ELR (cell line): ENCODE measurements at places on chromosomes 12 and 14.
A peak's percentile ranks its signal among the peaks of the same experiment; 100 is the strongest.

DNA sequence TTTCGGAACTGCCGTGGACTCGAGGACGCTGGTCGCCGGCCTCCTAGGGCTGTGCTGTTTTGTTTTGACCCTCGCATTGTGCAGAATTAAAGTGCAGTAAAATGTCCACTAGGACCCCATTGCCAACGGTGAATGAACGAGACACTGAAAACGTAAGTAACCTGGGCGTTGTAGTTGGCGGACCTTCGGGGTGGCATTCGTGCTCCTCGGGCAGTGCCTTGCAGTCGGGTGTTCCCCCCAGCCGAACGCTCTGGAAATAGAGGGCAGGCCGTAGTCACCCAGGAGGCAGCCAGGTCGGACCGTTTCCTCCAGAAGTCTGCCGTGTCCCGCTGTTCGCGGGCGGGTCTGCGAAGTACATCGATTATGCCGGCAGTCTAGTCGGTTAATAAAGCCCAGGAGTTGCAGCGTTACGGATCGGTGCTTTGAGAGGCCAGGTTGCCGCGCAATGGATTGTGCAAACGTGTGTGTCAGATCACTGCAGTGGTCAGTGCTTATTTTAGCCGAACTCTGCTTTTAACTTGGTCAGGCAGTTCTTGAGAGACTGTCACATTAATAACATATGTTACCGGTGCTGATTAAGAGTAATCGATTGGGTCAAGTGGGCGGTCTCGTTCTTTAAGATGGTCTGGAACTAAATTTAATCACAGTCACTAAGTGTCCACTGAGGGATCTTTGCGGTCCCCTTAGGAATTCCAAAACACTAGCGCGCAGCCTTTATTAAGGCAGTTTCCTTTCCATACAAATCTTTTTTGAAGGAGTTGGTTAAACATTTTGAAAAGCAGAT lies 906 bp downstream of the MARK3 start:
- DNase-seq, result peak; percentile 45

DNA sequence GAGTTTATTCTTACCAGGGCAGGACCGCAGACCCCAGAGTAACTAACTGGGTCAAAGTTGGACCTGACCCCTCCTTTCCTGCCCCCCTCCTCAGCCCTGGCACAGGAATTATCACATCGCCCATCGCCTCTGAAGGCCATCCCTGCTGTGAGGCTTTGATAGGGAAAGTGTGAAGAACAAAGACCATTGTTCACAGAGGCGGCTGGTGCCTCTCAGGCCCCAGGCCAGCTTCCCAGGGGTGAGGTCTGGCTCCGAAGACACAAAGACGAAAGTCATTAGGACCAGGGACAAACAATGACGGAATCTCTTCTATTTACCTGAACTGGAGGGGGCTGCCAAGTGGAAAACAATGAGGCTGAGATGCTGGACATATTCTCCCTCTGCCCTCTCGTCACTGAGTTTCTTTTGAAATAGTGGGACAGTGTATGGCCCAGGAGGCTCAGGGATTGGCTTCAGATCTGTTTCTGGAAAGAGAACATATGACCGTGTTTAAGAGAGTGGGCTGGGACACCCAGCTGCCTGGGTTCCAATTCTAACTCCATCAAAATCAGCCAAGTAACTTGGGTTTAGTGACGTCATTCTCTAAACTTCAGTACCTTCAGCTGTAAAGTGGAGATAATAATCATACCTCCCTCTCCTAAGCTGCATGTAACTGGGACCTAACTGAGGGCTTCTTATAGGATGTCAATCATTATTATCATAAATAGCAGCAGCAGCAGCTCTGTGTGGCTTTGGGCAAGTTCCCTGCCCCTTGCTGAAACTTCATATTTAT lies 769.4 kb downstream of the MED13L start:
- no peak for DNase-seq

DNA sequence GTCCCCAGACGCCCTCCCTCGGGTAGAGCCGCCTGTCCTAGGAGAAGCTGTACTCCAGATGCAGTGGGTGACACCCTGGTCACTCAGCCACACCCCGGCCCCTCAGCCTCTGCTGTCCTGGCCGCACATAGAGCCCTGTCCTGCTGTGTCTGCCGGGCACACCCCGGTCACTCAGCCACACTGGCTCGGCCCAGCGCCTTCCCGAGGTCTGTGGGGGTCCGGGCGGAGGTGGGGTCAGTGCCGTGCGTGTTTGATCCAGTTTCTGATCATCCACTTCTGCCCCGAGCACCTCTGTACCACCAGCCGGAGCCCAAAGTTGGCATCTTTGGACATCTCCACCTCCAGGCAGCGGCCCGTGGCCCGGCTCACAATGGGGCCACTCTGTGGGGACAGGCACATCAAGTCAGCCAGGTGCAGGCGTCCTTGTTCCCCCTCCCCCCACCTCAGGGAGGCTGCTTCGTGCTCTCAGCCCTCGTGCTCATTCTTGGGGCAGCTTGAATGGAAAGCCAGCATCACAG lies 52.7 kb downstream of the NOC4L start:
- DNase-seq, result no peak

- DNase-seq, result peak; percentile 7
Measured at GRCh38 chr12:3432176-3432742, 58.7 kb upstream of the PRMT8 start.

DNA sequence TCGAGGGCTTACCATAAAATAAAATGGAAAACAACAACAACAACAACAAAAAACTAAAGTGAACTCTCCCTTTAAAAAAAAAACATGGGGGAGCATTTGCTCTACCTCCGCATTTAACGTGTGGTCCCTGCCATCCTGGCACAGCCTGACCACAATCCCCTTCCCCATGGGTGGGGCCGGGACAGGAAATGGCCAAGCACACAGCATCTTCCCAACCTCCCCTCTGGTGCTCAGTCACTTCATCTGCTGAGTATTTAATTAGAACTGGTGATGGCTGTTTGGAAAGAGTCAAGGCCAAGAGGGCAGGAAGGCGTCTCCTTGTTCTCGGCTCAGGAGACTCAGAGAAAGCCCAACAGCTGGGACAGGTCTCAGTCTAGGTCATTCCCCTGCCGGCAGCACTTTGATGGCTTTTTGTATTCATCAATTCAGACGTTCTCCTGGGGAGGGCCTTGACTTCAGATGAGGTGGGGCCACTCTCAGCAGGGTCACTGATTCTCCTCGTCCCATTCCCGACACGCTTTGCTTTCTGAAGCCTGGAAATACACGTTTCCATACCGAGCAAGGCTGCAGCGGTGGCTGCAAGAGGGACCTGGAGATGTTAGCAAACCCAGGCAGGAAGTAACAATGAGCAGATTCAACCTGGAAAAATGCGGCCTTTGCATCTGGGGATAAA lies 44.4 kb downstream of the ANO2 start:
- no peak for DNase-seq
